ENCODE measurements at places on chromosomes 2 and 18. TPM values are rescaled to one million over a fixed set of nuclear protein-coding genes. Genes with fewer than 3 reads are reported as not detected.

DNA sequence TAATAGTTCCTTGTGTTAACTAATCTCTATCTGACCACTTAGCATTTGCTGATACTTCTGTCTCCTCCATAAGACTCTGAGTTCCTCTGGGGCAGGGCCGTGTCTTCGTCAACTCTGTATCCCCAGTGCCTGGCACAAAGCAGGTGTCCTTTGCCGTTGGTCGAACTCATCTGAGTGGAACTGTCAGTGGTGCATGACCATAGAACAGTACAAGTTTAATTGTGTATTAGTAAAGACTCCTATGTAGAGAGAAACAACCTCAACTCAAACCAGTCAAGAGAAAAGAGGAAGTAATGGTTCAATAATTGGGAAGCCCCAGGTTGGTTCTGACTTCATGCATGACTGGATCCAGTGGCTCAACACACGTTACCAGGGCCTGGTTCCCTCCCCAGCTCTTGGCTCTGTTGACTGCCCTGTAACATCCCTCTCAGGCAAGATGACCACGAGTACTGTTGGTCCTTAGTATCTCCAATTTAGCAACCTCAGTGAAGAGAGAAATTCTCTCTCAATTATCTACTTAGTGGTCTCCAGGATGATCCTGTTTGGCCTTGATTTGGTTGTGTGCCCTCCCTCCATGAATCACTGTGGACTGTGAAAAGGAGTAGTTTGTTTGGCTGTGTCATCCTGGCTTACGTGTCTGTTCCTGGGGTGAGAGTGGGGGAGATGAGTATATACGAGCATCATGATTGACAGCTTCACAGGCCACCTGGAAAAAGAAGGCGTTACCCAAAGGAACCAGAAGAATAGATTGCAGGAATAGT, 58.5 kb upstream of the MSH6 start:
- peaks cover 1% of the 10 kb centered on the region for H3K4me1 ChIP-seq
- H3K4me3 ChIP-seq, result no peak overlapping the region
- H3K27me3 ChIP-seq, result no peaks in the 10 kb centered on the region
- H3K36me3 ChIP-seq, result no peaks in the 10 kb centered on the region
- no peak overlapping the region for H3K27ac ChIP-seq

DNA sequence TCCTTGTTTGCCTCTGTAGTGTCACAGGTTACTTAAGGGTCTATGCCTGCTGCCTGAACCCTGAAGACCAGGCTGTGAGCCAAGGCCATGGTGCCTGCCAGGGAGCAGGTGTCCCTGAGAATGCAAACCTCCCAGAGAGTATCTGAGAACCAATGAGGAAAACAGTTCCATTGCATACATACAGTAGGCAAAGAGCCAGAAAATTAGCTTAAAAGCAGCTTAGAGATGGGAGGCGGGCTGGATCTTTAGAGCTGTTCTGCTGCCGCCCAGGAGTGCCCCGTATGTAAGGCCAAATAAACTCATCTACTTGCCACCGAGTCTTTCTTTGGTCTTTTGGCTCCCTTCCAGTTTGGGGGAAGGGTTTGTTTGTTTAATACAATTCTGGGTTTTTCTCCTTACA, 327.9 kb downstream of the CLIP4 start:
- no peaks in the 10 kb centered on the region for H3K4me1 ChIP-seq
- H3K4me3 ChIP-seq, result no peak overlapping the region
- DNase-seq, result no peak

GRCh38 chr2:5183031-5183430, 509.2 kb upstream of the SOX11 start:
- H3K4me1 ChIP-seq, result no peaks in the 10 kb centered on the region
- no peaks in the 10 kb centered on the region for H3K27me3 ChIP-seq
- H3K4me3 ChIP-seq, result no peak overlapping the region
- DNase-seq, result no peak
- H3K27ac ChIP-seq, result no peak overlapping the region

- H3K27me3 ChIP-seq, result peaks cover 88% of the 10 kb centered on the region
- H3K27ac ChIP-seq, result no peak within 1 kb of the TSS
- DNase-seq, result no peak
- no peak within 1 kb of the TSS for H3K4me3 ChIP-seq
- H3K4me1 ChIP-seq, result peaks cover 2% of the 10 kb centered on the region
Observed at GRCh38 chr2:110115291-110116032, at the start of gene MALL. MALL (minus strand) TSS chr2:110115822; CDS start chr2:110115792, 30 bp downstream.

DNA sequence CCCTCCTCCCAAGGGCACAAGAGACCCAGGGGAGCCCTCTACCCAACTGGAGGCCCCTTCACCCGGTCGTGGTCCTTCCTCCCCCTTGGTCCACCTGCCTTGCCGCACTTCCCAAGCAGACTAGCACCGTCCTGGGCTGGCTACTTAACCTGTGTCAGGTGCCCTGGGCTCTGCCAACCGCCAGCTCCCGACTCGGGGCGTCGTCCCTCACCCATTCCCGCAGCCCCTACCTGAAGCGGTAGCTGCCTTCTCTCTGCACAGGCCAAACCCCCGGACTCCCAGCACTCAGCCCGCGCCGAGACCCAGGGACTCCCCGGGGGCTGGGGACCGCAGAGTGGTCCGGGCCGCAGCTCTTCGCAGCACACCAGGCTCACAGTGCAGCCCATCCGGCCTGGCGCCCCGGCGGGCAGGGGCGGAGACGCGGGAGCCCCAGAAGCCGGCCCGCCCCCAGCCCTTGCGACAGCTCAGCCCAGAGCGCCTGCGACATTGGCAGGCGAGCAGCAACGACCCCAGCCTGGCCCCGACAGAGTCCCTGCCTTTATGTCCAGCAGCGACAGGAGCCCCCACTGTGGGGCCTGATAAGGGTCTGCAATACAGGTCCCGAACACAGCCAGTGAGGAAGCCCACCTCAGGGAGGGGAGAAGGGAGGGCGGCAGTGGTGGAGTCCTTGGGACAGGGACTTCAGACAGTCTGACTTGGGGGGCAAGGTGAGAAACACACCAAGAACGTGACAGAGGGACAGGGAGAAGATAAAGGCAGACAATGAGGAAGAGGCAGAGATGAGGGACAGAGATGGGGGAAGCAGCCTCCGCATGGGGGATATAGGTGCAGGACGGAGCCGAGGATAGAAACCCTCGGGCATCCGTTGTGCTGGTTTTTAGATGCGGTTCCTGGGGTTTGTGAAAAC, 31.0 kb upstream of the TNS1 start:
- peaks cover 12% of the 10 kb centered on the region for H3K4me1 ChIP-seq
- DNase-seq, result peak; percentile 31
- peak overlapping the region; percentile 31 for H3K27ac ChIP-seq
- no peaks in the 10 kb centered on the region for H3K27me3 ChIP-seq
- H3K4me3 ChIP-seq, result peak overlapping the region; percentile 44
- no peaks in the 10 kb centered on the region for H3K36me3 ChIP-seq

MRPS5 gene
- total RNA-seq, result 84.8 TPM

KATNAL2 gene
- total RNA-seq, result 1.6 TPM
